Tongue (tissue), 3 donors: ENCODE measurements at places on chromosomes 12 and 14. TPM values are rescaled to one million over a fixed set of nuclear protein-coding genes. Genes with fewer than 3 reads are reported as not detected.
A peak's percentile ranks its signal among the peaks of the same experiment; 100 is the strongest.

GRCh38 chr12:111886662-111887545 lies 44.9 kb downstream of the MAPKAPK5 start:
- no peak for DNase-seq

DNA sequence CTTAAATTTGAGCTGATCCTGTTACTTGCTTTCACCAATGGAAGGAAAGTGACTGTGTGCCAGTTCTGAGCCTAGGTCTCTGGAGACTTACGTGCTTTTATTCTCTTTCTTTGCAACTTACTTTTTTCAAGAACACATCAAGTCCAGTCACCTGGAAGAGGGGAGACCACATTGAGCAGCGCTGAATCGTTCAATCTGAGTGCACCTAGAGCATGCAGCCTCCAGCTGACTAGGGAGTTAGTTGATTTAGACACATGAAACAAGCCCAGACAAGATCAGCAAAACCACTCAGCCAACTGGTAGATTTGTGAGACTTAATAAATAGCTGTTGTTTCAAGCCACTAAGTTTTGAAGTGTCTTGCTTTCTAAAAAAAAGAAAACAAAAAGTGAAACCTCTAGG lies 1014.8 kb upstream of the FBXO33 start:
- no peak for DNase-seq

- DNase-seq = peak; percentile 45
Measured at GRCh38 chr14:103521951-103522563, 573 bp downstream of the CKB start.

GIT2 gene
- 57.6 TPM for total RNA-seq

DNA sequence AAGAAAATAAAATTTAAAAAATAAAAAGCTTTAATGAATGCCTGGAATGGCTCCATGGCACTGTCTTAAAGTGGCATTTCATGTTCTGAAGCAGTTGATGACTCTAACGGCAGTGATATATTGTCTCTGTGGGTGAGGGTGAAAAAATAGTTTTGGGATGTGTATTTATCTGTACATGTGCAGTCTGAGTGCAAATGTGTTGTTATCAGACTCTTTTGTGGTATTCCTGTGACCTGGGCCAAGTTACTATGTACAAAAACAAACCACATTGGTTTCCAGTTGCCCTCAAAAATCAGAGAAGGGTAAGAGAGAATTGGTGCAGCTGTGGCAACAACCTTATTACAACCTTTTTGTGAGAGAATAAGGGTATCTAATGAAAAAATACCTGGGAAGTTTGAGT lies 81.7 kb upstream of the CCDC91 start:
- no peak for DNase-seq

GRCh38 chr12:46533723-46534122 lies 161.2 kb upstream of the SLC38A2 start:
- peak; percentile 15 for DNase-seq

DNA sequence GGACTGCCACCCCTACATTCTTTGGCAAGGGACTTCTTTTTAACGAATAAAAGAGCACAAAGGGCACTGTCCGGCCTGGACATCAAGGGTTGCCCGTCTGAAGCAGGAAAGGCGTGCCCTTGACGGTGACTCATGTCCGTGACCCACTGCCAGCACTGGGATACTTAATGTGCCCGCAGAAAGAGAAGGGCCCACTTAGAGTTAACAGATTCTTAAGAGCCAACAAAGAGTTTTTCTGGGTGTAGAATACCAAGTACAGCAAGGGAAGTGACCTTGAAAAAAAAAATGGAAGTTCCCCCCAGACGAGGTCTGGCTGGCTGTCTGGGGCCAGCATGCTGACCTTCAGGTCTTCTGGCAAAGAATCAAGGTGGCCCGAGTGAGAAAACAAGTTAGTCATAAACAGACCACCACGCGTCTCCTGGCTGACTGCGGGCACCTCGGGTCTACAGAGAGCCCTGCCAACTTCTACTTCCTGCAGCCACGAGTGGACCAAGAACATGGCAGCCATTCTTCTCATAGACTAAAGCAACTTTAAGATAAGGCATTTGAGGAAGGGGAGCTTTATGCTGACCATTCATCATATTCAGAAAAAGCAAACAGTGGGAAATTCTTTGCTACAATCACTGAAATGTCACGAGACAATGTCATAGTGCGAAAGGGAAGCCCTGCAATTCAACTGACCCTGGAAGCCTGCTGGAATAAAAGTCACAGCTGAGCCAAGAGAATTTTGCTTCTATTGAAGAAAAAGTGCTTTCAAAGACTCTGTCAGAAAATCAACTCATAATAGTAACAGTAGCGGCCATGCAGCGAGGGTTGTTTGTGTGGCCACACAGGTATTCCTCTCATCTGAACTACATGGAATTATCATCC lies 10.5 kb upstream of the SELPLG start:
- no peak for DNase-seq

ZNF605 gene
- 18.9 TPM for total RNA-seq
